ENCODE measurements at places on chromosomes 11 and 22. TPM values are rescaled to one million over a fixed set of nuclear protein-coding genes. Genes with fewer than 3 reads are reported as not detected.

GRCh38 chr11:34599406-34599945 is 21.4 kb upstream of the EHF start:
- H3K4me3 ChIP-seq: no peak overlapping the region
- no peaks in the 10 kb centered on the region for H3K27me3 ChIP-seq
- H3K36me3 ChIP-seq: no peaks in the 10 kb centered on the region
- H3K27ac ChIP-seq: no peak overlapping the region

DNA sequence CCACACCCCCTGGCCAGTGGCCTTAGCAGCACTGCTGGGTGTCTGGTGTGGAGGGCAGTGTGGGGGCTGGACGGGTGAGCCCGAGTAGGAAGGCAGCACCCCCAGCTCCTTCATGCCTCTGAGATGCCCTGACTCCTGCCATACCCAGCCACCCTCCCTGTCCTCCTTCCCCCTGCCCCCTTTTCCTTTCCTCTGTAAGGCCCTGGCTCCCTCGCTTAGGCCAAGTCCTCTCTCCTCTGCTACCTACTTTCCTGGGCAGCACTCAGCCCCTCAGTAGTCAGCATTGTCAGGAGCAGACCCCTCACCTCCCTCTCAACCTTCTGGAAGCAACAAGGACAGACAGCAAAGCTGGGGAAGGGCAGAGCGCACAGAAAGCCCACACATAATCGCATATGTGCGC is 48.0 kb downstream of the BUD13 start:
- H3K27ac ChIP-seq: no peak overlapping the region
- H3K36me3 ChIP-seq: no peaks in the 10 kb centered on the region
- no peaks in the 10 kb centered on the region for H3K27me3 ChIP-seq
- no peaks in the 10 kb centered on the region for H3K4me1 ChIP-seq
- H3K4me3 ChIP-seq: no peak overlapping the region

DNA sequence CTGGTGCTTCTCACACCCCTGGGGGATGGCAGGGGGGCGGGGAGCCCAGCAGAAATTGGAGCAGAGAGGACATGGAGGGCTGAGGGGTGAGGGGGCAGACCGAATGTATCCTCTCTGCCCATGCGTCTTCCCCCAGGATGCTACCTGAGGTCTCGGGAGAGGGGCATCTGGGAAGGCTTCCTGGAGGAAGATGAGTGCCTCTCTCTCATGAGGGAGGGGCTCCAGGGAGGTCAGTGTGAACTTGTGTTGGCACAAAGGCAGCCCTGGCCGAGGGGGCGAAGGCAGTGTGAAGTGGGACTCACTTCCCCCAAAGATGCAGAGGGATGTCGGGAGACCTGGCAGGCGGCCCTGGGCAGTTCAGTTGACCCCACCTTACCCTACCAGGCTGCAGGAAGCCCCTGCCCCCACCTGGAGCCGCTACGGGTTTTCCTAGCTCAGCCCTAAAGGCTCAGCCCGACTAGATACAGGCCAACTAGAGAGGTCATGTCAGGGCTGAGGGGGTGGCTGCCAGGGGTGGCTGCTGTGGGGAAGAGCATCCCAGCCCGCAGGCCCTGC is 10.4 kb downstream of the ASCL2 start:
- DNase-seq: peak; percentile 50
- H3K36me3 ChIP-seq: no peaks in the 10 kb centered on the region
- H3K27me3 ChIP-seq: peaks cover 17% of the 10 kb centered on the region
- H3K4me1 ChIP-seq: no peaks in the 10 kb centered on the region
- H3K27ac ChIP-seq: no peak overlapping the region

DNA sequence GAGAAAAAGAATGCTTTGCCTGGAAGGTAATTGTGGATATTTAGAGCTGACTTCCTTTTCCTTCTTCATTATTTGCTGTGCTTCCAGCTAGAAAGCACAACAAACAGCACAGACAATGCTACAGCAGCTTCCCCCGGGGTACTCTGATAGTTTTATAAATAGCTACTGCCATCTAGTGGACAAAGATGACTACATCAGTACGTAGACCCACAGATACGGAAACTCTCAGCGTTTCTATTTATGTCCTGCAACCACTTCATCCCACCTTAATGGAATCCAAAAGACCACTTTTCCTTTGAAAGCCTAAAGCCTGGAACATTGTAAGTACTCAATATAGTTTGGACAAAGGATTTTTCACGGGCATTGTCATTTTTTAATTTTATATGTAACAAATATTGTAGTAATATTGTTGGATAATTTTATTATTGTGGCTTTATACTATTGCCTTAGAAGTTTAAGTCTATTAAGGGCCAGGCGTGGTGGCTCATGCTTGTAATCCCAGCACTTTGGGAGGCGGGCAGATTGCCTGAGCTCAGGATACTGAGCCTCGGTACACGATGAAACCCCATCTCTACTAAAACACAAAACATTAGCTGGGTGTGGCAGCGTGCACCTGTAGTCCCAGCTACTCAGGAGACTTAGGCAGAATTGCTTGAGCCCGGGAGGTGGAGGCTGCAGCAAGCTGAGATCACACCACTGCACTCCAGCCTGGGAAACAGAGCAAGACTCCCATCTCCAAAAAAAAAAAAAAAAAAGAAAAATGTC is 7.5 kb downstream of the HSPA8 start:
- H3K36me3 ChIP-seq: peaks cover 35% of the 10 kb centered on the region
- no peak for DNase-seq
- H3K27ac ChIP-seq: peak overlapping the region; percentile 28

- peak; percentile 58 for DNase-seq
- no peak overlapping the region for H3K27ac ChIP-seq
- no peak overlapping the region for H3K4me3 ChIP-seq
Measured at GRCh38 chr11:48013269-48013901, 33.0 kb downstream of the PTPRJ start.

DNA sequence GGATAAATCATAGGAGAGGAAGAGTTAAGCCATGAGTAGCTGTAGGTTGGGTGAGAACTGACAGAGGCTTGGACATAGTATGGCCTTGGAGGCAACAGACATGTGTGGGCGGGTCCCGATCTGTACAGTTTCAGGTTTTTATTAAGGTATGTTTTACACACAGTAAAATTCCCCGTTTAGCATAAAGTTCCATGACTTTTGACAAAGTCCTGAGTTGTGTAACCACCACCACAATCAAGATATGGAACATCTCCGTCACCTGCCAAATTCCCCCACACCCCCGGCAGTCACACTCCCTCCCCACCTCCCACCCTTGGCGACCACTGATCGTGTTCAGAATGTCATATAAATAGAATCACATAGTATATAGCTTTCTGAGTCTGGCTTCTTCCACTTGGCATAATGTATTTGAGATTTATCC is 68.1 kb downstream of the GRIK4 start:
- no peaks in the 10 kb centered on the region for H3K36me3 ChIP-seq
- no peak overlapping the region for H3K27ac ChIP-seq
- H3K27me3 ChIP-seq: no peaks in the 10 kb centered on the region
- no peaks in the 10 kb centered on the region for H3K4me1 ChIP-seq
- peak; percentile 18 for DNase-seq
- no peak overlapping the region for H3K4me3 ChIP-seq

Gene ARHGAP32
- polyA plus RNA-seq: 12.0 TPM

Gene C11orf16
- polyA plus RNA-seq: not detected

Gene CABP2
- not detected for polyA plus RNA-seq

Gene RAB3IL1
- 5.1 TPM for polyA plus RNA-seq

Gene GPHA2
- polyA plus RNA-seq: not detected
